Uterus (tissue), 4 donors: ENCODE measurements at places on chromosomes 4 and X. TPM values are rescaled to one million over a fixed set of nuclear protein-coding genes. Genes with fewer than 3 reads are reported as not detected.

FAM241A gene
- 4.1 TPM for total RNA-seq

ATP2B3 gene
- 0.09 TPM for total RNA-seq

LONRF3 gene
- total RNA-seq, result 5.9 TPM

TMEM128 gene
- 43.3 TPM for total RNA-seq

SULT1E1 gene
- not detected for total RNA-seq

RPS6KA3 gene
- total RNA-seq, result 59.0 TPM

C1QTNF7 gene
- total RNA-seq, result 11.8 TPM

GRCh38 chrX:123049071-123049625, 134.9 kb upstream of the GRIA3 start:
- no peaks in the 10 kb centered on the region for H3K27me3 ChIP-seq
- no peaks in the 10 kb centered on the region for H3K4me1 ChIP-seq
- no peak overlapping the region for H3K4me3 ChIP-seq
- no peak overlapping the region for H3K27ac ChIP-seq
- no peaks in the 10 kb centered on the region for H3K36me3 ChIP-seq

DNA sequence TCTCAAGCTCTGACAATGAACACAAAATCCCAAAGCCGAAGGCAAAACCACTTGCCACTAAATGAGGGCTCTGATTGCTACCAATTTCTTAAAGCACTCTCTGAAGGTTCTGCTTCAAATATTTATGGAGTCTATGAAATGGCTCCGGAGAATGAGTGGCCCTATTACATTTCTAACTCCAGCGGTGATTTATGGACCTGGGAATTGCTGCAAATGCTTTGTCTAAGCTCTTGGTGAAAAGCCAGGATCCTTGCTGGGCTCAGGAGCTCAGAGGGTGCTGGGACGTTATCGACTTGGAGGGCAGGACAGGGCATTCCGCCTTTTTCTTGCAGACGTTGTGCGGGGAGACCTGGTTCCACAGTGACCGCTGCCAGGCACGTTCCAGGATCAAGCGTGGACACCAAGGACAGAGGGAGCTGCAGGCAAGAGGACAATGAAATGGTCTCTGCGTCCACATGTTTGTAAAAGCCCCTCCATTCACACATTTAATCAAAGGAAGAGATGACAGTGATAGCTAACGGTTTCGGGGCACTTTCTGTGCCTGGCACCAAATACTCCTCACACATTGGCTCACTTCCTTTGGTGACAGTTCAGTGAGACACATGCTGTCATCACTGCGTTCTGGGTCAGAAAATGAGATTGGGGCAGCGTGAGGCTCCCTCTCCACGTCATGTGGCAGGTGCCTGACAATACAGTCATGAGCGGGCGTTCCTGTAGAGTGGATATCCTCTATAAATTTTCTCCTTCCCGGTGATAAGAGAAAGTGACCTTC, 58.8 kb downstream of the C4orf50 start:
- H3K27me3 ChIP-seq, result no peaks in the 10 kb centered on the region
- no peak overlapping the region for H3K27ac ChIP-seq
- DNase-seq, result no peak
- H3K36me3 ChIP-seq, result no peaks in the 10 kb centered on the region
- H3K4me1 ChIP-seq, result no peaks in the 10 kb centered on the region
- no peak overlapping the region for H3K4me3 ChIP-seq

- no peaks in the 10 kb centered on the region for H3K36me3 ChIP-seq
- H3K4me1 ChIP-seq, result no peaks in the 10 kb centered on the region
- H3K27ac ChIP-seq, result no peak overlapping the region
- no peak overlapping the region for H3K4me3 ChIP-seq
These were observed 17.1 kb upstream of the DTHD1 start for GRCh38 chr4:36264207-36264826.

- no peak overlapping the region for H3K27ac ChIP-seq
- no peaks in the 10 kb centered on the region for H3K4me1 ChIP-seq
- H3K36me3 ChIP-seq, result no peaks in the 10 kb centered on the region
- H3K27me3 ChIP-seq, result no peaks in the 10 kb centered on the region
- H3K4me3 ChIP-seq, result no peak overlapping the region
These were observed 112.2 kb upstream of the ENPP6 start for GRCh38 chr4:184329659-184330400.

- H3K27ac ChIP-seq, result no peak overlapping the region
- no peaks in the 10 kb centered on the region for H3K36me3 ChIP-seq
- H3K4me1 ChIP-seq, result no peaks in the 10 kb centered on the region
- no peaks in the 10 kb centered on the region for H3K27me3 ChIP-seq
These were observed 102.9 kb downstream of the GRXCR1 start for GRCh38 chr4:42995343-42995944.

DNA sequence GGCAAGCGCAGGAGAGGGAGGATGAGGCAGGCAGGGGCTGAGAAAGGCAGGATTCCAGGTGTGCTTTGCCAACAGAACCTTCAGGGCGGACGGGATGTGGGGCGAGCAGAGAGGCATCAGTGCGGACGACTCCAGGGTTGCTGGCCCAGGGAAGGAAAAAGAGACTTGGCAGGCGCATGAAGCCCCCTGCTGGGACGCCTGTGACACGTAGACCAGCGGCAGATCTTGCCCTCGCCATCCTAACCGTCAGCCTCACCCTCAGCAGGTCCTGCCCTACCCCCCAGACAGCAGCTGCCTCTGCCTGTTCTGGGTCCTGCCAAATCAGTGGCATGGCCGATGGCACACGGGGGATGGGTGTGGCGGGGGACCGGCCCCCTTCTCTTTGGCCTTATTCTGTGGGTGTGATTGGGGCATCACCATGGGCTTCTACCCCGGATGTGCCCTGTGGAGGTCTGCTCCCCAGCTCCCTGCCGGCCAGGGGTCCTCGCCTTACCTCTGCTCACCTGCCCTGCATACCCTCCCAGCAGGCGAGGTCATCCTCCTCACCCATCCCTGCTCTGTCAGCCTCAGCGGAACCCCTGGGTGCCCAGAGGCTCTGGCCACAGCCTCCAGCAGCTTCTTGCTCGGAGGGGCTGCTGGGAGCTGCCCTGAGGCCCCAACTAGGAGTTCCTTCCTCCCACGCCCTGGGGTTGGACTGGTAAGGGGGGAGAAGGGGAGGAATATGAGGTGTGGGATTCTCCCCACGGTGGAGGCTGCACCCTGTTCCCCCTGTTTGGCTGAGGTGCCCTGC, 2.9 kb upstream of the SH3BP2 start:
- no peak overlapping the region for H3K27ac ChIP-seq
- no peaks in the 10 kb centered on the region for H3K36me3 ChIP-seq
- H3K4me1 ChIP-seq, result no peaks in the 10 kb centered on the region
- no peaks in the 10 kb centered on the region for H3K27me3 ChIP-seq

GRCh38 chrX:22155126-22155525, 117.6 kb upstream of the CBLL2 start:
- no peaks in the 10 kb centered on the region for H3K4me1 ChIP-seq
- H3K27me3 ChIP-seq, result no peaks in the 10 kb centered on the region
- no peak for DNase-seq
- no peaks in the 10 kb centered on the region for H3K36me3 ChIP-seq

- no peak overlapping the region for H3K4me3 ChIP-seq
- no peak for DNase-seq
- H3K36me3 ChIP-seq, result no peaks in the 10 kb centered on the region
- H3K27ac ChIP-seq, result no peak overlapping the region
- no peaks in the 10 kb centered on the region for H3K4me1 ChIP-seq
These were observed 26.9 kb upstream of the GJB1 start for GRCh38 chrX:71195964-71196649.

- no peaks in the 10 kb centered on the region for H3K4me1 ChIP-seq
- H3K27me3 ChIP-seq, result no peaks in the 10 kb centered on the region
- no peak for DNase-seq
- H3K4me3 ChIP-seq, result no peak overlapping the region
These were observed 1003.1 kb downstream of the FSTL5 start for GRCh38 chr4:161160718-161161117.

- H3K4me3 ChIP-seq, result no peak overlapping the region
- no peaks in the 10 kb centered on the region for H3K27me3 ChIP-seq
- H3K36me3 ChIP-seq, result no peaks in the 10 kb centered on the region
- H3K4me1 ChIP-seq, result no peaks in the 10 kb centered on the region
These were observed 227.6 kb downstream of the NR3C2 start for GRCh38 chr4:148214529-148215166.

GRCh38 chrX:133908223-133908955, 77.0 kb downstream of the GPC3 start:
- no peak overlapping the region for H3K27ac ChIP-seq
- no peaks in the 10 kb centered on the region for H3K36me3 ChIP-seq
- no peak for DNase-seq
- no peak overlapping the region for H3K4me3 ChIP-seq
- no peaks in the 10 kb centered on the region for H3K27me3 ChIP-seq

DNA sequence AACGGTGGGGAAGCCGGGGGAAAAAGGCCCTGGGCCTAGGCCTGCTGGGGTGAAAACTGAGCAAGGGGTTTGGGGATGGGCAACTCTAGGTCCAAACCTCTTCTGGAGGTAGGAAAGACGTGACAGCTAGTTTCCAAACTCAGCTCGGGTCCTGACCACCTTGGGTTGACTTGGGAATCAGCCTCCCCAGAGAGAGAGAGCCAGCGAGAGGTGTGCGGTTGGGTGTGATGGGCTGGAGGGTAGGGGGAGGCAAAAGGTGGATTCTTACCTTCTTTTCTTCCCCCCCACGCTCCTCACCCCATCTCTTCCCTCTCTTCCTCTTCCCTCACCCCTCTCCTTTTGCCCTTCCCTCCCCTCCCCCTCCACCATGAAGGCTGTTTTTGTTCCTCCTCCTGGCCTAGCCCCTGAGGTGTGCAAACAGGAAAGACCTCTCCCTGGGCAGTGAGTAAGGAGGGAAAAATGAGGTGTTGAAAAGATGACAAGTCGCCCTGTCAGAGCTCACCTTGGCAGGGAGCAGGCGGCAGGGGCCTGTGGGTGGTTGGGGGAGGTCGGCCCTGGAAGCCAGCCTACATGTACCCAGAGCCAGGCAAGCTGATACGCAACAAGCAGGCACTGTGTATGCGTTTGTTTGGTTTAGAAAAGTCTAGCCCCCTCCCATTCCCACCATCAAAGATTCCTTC, 14.8 kb downstream of the PJA1 start:
- no peak for DNase-seq
- no peaks in the 10 kb centered on the region for H3K27me3 ChIP-seq
- no peaks in the 10 kb centered on the region for H3K4me1 ChIP-seq
- no peaks in the 10 kb centered on the region for H3K36me3 ChIP-seq
- no peak overlapping the region for H3K27ac ChIP-seq

- no peaks in the 10 kb centered on the region for H3K36me3 ChIP-seq
- no peaks in the 10 kb centered on the region for H3K4me1 ChIP-seq
- no peak overlapping the region for H3K4me3 ChIP-seq
- H3K27ac ChIP-seq, result no peak overlapping the region
- no peak for DNase-seq
These were observed 116.6 kb downstream of the RASGEF1B start for GRCh38 chr4:81355136-81355535.

- no peak for DNase-seq
- no peaks in the 10 kb centered on the region for H3K4me1 ChIP-seq
- no peaks in the 10 kb centered on the region for H3K27me3 ChIP-seq
- H3K27ac ChIP-seq, result no peak overlapping the region
- no peaks in the 10 kb centered on the region for H3K36me3 ChIP-seq
These were observed 55.4 kb downstream of the RBM46 start for GRCh38 chr4:154836513-154836912.

DNA sequence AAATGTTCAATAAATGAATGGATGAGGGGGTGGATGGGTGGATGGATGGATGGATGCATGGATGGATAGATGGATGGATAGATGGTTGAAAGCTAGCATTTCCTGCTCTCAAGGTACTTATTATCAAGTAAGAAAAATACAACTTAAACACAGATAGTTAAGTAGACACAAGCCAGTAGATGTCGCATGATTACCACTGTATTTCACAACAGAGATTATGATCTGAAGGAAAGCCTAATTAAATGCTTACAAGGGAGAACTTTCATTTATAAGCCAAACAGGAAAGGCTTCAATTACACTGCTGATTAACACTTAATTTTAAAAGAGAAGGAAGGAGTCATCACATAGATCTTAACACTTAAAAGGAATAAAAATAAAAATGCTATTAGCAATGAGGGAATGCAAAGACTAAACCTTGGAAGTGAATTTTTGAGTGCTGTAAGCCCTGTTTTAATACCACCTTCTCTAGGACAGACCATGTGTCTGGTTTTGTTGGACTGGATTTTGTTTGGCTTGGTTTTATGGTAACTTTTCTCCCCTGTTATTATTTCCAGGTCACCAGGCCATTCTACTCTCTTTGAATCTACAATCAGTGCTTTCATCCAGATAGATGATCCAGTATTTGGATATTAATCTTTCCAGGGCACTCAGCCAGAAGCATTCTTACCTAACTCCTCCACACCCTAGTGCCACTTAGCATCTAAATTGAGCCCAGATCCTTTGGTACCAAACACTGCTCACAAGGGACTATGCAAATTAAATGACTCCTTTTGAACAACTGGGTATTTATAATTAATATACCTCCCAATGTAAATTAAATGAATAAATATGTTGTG, 75.5 kb upstream of the SLC39A8 start:
- no peaks in the 10 kb centered on the region for H3K36me3 ChIP-seq
- no peaks in the 10 kb centered on the region for H3K4me1 ChIP-seq
- no peak overlapping the region for H3K4me3 ChIP-seq
- DNase-seq, result no peak
- no peaks in the 10 kb centered on the region for H3K27me3 ChIP-seq

DNA sequence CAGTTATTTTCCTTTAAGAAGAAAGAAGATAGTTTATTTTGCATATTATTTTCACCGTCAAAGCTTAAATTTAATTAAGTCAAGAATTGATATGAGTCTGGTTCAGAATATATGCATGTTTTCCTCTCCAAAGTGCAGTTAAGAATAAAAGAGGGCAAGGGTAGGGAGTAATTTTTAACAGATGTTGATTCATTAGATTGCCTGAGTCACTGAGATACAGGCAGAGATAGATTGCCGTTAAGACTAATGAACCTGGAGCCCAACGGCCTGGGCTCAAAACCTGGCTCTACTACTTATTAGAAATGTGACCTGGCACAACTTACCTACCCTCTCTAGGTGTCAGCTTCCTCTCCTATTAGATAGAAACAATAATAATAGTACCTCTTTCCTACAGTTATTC, 1037.4 kb upstream of the PABPC4L start:
- no peaks in the 10 kb centered on the region for H3K4me1 ChIP-seq
- no peak overlapping the region for H3K27ac ChIP-seq

DNA sequence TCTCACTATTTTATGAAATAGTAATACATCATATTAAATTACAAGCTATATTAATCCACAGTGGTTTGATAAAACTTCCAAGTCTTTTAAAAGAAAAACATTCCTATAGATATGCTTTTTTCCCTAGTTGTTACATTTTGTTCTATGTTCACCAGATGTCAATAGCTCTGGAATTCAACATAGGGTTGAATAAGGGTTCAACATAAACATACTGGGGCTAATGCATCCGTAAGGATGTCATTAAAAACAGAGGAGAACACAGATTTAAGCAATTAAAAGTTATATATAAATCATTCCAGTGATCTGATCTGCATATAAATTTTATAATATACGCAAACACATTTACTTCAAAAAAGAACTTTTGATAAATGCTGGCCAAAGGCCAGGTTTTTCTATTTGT, 32.5 kb downstream of the SULT1B1 start:
- no peaks in the 10 kb centered on the region for H3K27me3 ChIP-seq
- H3K36me3 ChIP-seq, result no peaks in the 10 kb centered on the region
- H3K4me1 ChIP-seq, result no peaks in the 10 kb centered on the region
- DNase-seq, result no peak
